CD14-positive monocyte (primary cell): ENCODE measurements at places on chromosomes 2 and 18. TPM values are rescaled to one million over a fixed set of nuclear protein-coding genes. Genes with fewer than 3 reads are reported as not detected.
A peak's percentile ranks its signal among the peaks of the same experiment; 100 is the strongest.

DNA sequence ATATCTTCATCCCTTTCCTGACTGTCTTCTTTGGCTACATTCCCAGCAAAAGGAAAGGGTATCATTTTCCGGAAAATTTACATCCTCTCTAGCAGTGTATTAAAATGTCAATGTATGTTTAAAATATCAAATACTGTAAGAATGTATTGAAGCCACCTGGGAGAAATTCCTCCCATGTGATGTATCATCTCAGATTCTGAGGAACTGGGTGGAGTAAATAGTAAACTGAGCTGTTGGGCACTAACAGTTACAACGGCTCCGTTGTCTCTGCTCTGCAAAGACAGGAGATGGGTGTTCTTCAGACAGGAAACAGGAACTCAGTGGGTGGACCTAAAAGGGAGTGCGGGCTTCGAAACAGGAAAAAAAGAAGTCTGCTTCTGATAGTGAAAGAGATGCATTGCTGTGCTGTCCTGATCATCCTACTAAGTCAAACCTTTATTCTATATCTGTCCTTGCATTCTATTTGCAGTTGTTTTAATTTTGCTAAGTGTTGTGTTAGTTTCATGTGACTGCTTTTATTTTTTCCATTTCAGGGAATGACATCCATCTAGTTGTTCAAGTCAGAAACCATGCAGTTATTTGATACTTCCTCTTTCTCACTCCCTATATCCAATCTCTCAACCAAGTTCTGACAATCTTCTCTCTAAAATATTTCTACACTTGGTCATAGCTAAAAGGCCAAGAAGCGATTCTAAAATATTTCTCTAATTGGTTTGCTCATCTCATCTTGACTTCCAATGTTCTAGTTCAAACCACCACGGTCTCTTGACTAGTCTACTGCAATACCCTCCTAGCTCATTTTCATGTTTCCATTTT lies 19.4 kb downstream of the DOK1 start:
- DNase-seq = peak; percentile 52

- no peak for DNase-seq
Observed at GRCh38 chr2:69740502-69740951, 1.4 kb upstream of the ANXA4 start.

GRCh38 chr18:27144672-27145071 lies 40.4 kb downstream of the CHST9 start:
- no peak for DNase-seq

Gene PARD6G
- not detected in 2 replicates for polyA plus RNA-seq

Gene INPP5D
- 30.6 TPM for polyA plus RNA-seq
